ENCODE measurements at places on chromosomes 3 and 15.
A peak's percentile ranks its signal among the peaks of the same experiment; 100 is the strongest.

GRCh38 chr3:166569589-166569988 is 732.4 kb upstream of the BCHE start:
- DNase-seq, result no peak

GRCh38 chr3:183193762-183194689 is 31.5 kb upstream of the LAMP3 start:
- DNase-seq, result no peak

DNA sequence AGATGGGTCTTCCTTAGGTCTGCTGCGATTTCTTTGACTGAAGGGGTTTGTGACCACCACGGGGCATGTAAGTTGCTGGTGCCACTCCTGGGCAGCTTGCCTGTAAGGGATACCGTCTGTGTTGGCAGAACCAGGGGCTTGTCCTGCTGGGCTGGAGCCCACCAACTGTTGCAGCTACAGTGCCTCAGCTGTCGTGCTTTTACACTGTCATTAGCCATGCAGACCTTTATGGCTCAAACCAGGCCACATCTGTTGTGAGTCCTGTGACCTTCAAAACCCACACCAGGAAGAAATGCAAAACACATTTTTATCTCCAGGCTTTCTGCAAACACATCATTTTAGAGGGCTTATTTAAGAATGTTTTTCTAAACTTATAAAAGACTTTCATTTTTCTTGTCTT is 168.7 kb downstream of the PTPRG start:
- no peak for DNase-seq

GRCh38 chr3:195692781-195693427 is 27.9 kb upstream of the MUC20 start:
- no peak for DNase-seq

GRCh38 chr3:197028728-197029510 is 698 bp downstream of the MELTF start:
- DNase-seq, result no peak

GRCh38 chr3:71397046-71397445 is 186.5 kb downstream of the FOXP1 start:
- DNase-seq, result no peak

- DNase-seq, result no peak
These were observed 1.1 kb downstream of the SLCO2A1 start for GRCh38 chr3:134028486-134029255.

- DNase-seq, result no peak
These were observed 142.4 kb downstream of the ZPLD1 start for GRCh38 chr3:102577082-102577789.

DNA sequence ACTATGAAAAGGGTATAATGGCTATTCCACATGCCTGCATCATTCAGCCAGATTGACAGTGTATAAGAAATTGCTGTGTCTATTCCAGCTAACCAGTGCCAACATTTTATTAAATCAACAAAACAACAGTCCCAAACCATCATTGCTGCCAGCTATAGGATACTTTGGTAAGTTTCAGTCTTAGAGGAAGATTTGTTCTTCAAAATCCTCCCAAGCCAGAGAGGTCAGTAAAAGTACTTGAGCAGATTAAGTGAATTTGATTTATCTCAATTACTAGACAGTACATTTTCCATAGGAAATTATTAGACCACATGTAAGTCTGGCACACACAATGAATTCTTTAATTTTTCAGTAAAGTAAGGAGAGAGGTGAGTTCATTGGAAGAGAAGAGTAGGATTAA is 50.7 kb downstream of the TFG start:
- DNase-seq, result no peak

GRCh38 chr3:138946663-138947494 is at the start of the genes FOXL2 and FOXL2NB:
Gene FOXL2 (minus strand): TSS chr3:138947137. CDS start chr3:138946722, 415 bp downstream.
Gene FOXL2NB (plus strand): TSS chr3:138947217. CDS start chr3:138947365, 148 bp downstream.
- DNase-seq, result no peak

- DNase-seq, result no peak
These were observed 11.0 kb downstream of the TMED3 start for GRCh38 chr15:79321876-79322275.

GRCh38 chr3:41173926-41174885 is 25.1 kb upstream of the CTNNB1 start:
- DNase-seq, result peak; percentile 26

GRCh38 chr3:189967254-189967865 is 153.3 kb downstream of the P3H2 start:
- peak; percentile 61 for DNase-seq

GRCh38 chr3:191257286-191257685 is 58.2 kb downstream of the OSTN start:
- no peak for DNase-seq

GRCh38 chr15:45169608-45170480 is 17.9 kb downstream of the SHF start:
- no peak for DNase-seq

GRCh38 chr3:45223889-45224727 is 2.0 kb downstream of the TMEM158 start:
- no peak for DNase-seq

- no peak for DNase-seq
These were observed 17.4 kb downstream of the PTPN23 start for GRCh38 chr3:47398228-47398627.

DNA sequence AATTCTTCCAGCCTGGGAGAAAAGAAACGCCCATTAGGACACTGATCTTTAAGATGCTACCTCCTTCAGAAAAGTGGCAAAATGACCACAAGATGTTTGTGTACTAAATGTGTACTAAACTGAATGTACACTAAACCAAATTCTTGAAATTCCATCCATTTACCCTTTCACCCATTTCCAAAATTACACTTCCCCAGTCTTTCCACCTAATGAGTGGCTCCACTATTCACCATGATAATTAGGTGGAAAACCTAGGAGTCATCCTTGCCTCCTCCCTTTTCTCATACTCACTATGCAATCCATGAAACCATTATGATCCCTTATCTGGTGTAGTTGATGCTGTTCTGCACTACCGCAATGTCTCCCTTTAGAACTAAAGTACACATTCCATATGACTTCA is 452.1 kb upstream of the THBS1 start:
- no peak for DNase-seq

- no peak for DNase-seq
These were observed 194.4 kb downstream of the KBTBD8 start for GRCh38 chr3:67192466-67192865.

GRCh38 chr3:48243886-48244285 is 3.0 kb downstream of the ZNF589 start:
- no peak for DNase-seq

DNA sequence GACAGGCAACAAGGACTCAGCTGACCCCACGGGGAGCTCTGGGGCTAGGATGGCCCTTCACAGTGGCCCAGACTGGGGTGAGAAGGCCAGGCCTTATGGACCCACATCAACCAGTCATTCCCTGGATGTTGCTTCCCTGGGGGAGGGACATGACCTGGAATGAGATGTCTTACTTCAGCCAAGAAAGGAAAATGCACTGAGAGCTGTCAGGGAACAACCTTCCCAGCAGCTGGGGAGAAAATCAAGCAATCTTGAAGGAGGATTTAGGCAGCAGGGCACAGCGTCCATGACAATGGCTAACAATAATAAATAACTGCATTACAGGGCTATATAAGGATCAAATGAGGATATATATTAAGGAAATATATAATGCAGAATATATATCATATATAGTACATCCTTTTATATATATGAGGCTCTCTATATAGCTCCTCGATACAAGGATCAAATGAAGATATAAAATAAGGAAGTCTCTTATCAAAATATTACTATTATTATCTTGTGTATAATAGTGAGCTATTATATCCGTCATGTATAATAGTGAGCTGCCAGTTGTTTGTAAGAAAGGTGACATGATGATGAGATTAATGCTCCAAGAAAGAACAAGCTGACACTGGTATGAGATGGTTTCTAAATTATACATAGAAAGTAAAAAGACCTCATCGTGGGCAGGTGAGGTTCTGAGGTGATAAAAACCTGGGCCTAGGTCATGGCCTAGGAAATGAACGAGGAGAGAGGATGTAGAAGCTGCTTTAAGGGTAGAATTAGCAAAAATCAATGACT is 117.8 kb upstream of the LIPC start:
- no peak for DNase-seq

GRCh38 chr3:134198414-134198813 is 52.2 kb downstream of the RYK start:
- no peak for DNase-seq

DNA sequence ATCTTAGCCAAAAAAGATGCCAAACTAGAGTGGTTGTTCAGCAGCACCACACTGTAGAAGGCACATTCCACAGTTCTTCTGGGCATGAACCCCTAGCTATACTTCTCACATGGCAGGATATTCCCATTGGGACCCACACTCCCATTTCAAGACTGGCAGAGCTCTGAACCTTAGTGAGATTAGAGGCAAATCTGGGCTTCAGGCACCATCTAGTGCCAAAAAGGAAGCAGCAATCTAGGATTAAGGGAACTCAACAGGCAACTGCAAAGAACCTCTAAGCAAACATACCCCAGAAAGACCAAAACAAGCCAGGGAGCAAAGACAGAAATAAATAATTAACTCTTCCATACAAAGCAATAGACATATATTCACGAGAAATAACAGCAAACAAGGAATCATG is 66.2 kb downstream of the TAFA4 start:
- no peak for DNase-seq

- no peak for DNase-seq
These were observed 143.1 kb downstream of the MYLK start for GRCh38 chr3:123741041-123741511.

DNA sequence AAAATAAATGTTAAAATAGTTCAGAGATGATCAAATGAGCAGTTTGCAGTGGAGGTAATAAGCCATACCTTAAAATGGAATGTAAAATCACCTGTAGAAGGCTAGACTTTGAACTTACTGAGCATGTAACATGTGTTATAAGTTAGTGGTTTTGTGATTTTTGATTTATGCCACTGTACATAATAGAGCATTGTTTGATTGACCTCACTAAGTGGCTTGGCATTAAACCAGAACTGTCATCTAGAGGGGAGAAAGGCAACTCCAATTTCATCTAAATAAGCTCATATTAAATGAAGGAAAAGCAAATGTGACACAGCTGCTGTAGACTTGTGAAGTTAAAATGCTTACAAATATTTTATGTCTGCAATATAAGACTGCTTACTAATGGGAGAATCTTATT is 387.9 kb downstream of the ZIC1 start:
- no peak for DNase-seq

- DNase-seq, result peak; percentile 15
These were observed 154.1 kb upstream of the GOLIM4 start for GRCh38 chr3:168249550-168250414.

- DNase-seq, result no peak
These were observed 4.6 kb downstream of the PIK3R4 start for GRCh38 chr3:130741946-130742610.

GRCh38 chr3:73603762-73604171 is 21.0 kb downstream of the PDZRN3 start:
- no peak for DNase-seq

DNA sequence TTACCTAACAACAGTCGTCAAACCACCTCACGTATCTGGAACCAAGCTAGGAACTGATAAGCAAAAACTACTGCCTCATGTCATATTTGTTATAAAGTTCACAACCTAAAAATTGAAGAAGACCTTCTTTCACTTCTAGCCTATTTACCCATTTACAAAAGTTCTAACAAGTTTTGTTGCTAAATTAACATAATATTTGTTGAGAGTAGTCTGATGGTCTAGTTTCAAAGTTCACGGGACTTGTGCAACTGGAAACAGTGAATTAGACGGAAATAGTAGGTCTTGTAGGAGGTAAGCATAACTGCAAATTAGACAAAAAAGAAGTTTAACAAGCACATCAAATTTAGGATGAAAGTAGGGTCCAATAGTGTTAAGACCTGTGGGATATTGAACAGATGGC is 51.9 kb downstream of the CCR4 start:
- no peak for DNase-seq

DNA sequence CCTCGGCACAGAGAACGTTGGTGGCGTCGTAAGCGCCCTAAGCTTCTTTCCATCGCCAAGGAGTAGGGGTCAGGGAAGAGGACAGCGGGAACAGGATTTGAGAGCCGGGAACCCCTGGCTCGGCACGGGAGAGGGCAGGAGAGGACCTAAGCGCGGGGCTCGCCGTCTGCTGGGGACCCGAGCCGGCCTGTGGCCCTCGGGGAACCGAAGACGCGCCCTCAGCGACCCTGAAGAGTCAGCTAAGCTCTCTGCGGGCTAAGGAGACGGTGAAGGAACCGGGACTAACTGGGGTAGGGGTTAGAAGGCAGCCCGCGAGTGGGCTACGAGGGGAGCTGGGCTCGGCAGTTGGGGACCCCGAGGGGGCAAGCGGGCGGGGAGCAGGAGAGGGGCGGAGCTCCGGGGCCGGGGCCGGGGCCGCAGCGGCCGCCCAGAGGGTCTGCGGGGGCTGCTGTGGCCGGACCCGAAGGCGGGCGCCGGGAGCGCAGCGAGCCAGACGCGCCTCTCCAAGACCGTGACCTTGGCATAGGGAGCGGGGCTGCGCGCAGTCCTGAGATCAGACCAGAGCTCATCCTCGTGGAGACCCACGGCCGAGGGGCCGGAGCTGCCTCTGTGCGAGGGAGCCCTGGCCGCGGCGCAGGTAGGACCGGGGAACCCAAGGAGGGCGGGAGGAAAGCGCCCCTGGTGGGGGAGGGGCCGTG is 574 bp downstream of the CASR start:
- DNase-seq, result no peak

GRCh38 chr15:20346082-20346805 is 195.4 kb downstream of the GOLGA6L6 start:
- no peak for DNase-seq

DNA sequence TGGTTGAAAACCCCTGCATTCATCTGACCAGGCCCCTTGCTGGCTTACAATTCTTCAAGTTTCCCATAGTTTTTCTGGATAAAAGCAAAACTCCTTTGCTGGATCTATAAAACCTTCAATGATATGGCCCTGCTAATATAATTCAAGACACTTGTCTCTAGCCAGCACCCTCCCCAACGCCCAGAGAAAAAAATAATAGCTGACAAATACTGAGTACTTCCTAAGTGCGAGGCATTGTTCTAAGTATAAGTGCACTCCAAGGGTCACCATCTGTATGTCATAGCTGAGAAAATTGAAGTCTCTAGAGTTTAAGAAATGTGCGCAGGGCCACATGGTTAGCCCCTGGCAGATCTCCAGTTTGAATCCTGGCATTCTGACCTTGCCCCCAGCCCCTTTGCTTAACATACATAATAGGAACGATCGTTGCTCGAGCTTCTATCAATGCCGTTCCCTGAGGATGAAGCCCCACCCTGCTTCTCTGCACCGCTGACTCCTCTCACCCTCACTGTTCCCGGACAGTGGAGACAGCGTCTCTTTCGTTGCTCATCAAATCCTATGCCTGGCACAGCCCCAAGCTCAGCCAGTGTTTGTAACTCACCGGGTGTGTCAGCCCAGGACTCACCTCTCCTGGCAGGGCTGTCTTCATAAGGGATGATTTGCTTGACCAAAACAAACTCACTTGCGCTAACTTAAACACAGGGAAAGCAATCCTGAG is 377.1 kb upstream of the PROK2 start:
- DNase-seq, result no peak

DNA sequence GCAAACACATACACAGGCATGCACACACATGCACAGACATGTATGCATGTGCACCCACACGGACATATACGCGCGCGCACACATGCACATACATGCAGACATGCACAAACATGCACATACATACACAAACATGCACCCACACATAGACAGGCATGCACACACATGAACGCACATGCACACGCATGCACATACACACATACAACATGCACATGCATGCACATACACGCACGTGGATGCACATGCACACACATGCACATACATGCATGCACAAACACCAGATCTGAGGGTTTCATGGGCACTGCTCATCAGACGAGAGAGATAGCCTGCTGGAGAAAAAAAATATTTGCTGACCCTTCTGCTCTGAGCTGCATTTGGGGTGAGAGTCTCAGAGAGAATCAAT is 31.7 kb upstream of the NTRK3 start:
- DNase-seq, result no peak
